Small intestine (tissue), 16 donors: ENCODE measurements at places on chromosomes 5 and 9.

GRCh38 chr9:120689860-120690259 is 24.4 kb downstream of the MEGF9 start:
- H3K27me3 ChIP-seq: no peaks in the 10 kb centered on the region

- H3K36me3 ChIP-seq: no peaks in the 10 kb centered on the region
- H3K4me1 ChIP-seq: peaks cover 13% of the 10 kb centered on the region
- H3K4me3 ChIP-seq: peak overlapping the region; percentile 51
Measured at GRCh38 chr5:81852291-81853029, 101.6 kb upstream of the SSBP2 start.

- peak; percentile 18 for DNase-seq
- H3K4me3 ChIP-seq: no peak overlapping the region
- peaks cover 4% of the 10 kb centered on the region for H3K27me3 ChIP-seq
- H3K27ac ChIP-seq: no peak overlapping the region
- no peaks in the 10 kb centered on the region for H3K36me3 ChIP-seq
Measured at GRCh38 chr9:135130207-135130976, 42.9 kb downstream of the OLFM1 start.

DNA sequence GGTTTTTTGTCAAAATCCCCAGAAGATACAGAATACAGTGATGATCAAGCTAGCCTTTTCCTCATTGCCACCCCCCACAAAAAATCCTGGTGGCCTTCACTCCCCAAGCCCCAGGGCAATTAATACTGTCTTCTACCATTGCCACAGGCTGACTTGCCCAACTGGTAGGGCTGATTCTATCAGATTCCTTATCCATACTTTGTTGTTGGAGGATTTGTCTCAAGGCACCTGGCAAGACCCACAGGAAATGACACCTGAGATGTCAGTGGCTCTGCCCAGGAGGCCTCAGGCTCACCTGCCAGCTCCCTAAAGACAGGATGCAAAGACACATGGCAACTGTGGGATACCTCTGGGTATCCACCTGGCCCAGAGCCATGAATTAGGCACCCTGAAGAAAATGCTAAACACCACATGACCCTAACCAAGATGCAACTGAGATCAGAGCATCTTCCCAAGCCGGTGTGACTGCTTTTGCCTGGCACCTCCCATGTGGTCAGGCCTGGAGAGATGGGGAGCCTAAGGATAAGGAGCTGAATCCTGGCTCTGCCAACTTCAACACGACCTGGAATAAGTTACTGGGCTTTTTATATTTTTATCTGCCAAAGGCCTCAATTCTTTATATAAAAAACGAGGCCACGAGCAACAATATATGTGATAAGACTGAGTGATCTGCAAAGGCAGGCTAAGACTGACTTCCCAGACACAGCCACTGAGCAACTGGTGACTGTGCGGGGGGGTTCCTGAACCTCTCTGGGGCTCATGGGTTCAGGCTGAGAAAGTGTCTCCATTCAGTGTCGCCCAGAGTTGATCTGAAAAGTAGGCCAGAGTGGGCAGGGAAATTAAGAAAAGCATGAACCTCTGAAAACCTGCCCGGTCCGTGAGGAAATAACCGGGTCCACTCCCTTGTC is 944 bp downstream of the ATOX1 start:
- peak overlapping the region; percentile 82 for H3K4me3 ChIP-seq
- peak; percentile 26 for DNase-seq
- H3K27ac ChIP-seq: peak overlapping the region; percentile 38
- no peaks in the 10 kb centered on the region for H3K27me3 ChIP-seq
- H3K4me1 ChIP-seq: peaks cover 12% of the 10 kb centered on the region
- peaks cover 6% of the 10 kb centered on the region for H3K36me3 ChIP-seq

- no peaks in the 10 kb centered on the region for H3K27me3 ChIP-seq
- no peaks in the 10 kb centered on the region for H3K4me1 ChIP-seq
- no peak overlapping the region for H3K27ac ChIP-seq
- no peaks in the 10 kb centered on the region for H3K36me3 ChIP-seq
Measured at GRCh38 chr5:137357436-137357835, 141.7 kb downstream of the SPOCK1 start.

DNA sequence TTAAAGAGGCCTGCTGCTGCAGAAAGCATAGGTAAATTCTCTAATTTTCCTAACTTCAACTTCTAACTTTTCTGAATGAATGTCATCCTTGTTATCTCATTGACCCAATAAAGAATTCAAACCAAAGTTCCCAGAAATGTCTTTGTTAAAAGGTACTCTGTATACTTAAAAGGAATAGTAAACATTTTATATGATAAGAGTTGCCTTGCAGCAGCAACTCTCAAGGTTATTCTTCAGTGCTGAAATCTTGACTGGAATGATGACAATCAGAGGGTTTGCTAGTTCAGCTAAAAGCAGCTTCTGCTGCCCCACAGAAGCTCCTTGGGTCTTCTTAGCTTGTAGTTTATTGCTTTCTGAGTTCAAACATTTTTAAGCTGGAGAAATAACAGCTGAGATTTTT is 28.3 kb downstream of the FGF10 start:
- H3K27me3 ChIP-seq: no peaks in the 10 kb centered on the region
- H3K27ac ChIP-seq: no peak overlapping the region
- H3K4me1 ChIP-seq: no peaks in the 10 kb centered on the region
- H3K36me3 ChIP-seq: no peaks in the 10 kb centered on the region

DNA sequence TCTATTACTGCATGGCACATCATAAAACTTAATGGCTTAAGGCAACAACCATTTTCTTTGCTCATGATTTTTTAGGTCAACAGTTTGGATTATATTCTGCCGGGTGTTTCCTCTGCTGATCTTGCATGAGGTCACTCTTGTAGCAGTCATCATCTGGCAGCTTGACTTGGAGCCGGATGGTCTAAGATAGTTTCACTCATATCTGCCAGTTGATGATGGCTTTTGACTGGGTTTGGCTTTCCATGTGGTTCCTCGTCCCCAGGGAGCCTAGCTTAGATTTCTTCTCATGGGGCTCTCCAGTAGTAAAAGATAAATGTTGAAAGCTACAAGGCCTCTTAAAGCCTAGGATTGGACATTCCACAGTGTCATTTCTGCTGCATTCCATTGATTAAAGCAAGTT is 27.4 kb downstream of the LNPEP start:
- peak overlapping the region; percentile 64 for H3K27ac ChIP-seq
- no peaks in the 10 kb centered on the region for H3K36me3 ChIP-seq
- H3K4me1 ChIP-seq: peaks cover 10% of the 10 kb centered on the region
- no peak overlapping the region for H3K4me3 ChIP-seq

DNA sequence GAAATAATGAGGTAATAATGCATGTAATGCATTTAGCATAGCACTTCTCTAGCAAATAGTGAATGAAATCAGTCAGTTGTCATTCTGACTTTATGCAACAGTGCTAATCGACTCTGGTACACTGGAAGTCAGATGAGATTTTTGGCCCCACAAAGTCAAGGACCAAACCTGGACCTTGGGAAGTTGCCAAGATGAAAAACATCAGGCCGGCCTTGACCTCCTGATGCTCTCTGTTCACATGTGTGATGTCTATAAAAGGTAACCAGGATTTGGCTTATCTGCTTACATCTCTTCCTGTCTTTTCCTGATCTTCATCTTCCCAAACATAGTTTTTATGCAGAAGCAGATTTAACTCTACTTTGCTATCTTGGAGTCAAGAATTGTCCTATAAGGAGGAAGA is 39.5 kb downstream of the SLC22A5 start:
- H3K4me1 ChIP-seq: peaks cover 32% of the 10 kb centered on the region
- H3K36me3 ChIP-seq: no peaks in the 10 kb centered on the region
- no peak for DNase-seq
- no peaks in the 10 kb centered on the region for H3K27me3 ChIP-seq
- no peak overlapping the region for H3K4me3 ChIP-seq

DNA sequence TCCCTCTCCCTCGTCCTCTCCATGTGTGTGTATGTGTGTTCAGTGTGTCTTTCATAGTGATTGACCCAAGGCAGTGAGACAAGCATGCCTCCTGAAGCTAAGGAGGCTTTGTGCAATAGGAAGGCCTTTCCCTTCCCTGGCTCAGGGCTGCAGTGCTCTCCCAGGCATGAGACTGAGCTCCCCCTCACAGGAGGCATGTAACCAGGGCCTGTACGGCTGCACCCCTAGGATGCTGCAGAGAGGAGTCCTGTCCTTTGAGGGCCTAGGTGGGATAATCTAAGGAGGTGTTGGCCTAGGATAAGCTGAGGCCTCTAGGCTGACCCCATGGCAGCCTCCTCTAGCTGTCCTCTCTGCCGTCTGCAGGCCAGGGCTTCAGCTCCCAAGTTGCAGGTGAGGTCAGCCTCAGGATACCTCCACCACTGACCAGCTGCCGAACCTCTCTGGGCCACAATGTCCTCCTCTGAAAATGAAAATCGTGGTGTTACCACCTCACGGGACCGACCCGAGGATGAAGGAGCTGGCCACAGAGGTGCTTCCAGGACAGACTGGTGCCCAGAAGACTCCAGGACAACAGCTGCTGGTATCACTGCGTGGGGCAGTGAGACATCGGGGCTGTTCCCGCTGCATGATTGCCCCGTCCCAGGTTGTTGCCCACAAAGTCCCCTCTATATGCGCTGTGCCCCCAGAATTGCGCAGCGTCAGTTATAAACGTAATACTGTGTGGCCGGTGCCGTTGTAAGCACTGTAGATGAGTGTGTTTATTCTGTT is 129.6 kb downstream of the BARX1 start:
- H3K4me1 ChIP-seq: no peaks in the 10 kb centered on the region
- DNase-seq: no peak
- H3K27ac ChIP-seq: no peak overlapping the region
- no peaks in the 10 kb centered on the region for H3K36me3 ChIP-seq

DNA sequence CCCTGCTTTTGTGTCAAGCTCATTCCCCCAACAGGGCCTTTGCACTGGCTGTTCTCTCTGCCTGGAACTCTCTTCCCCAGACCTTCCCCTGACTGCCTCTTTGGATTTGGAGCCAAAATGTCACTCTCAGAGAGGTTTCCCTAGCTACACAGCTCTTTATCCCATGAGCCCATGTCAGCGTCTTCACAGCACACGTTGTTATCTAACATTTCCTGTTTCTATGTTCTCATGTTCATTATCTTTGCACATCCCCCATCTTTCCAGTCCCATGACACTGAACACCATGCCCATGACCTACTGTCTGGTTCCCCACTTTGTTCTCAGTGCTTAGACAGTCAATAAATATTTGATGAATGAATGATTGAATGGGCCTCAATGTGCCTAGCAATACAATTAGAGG is 26.3 kb upstream of the ARSI start:
- no peaks in the 10 kb centered on the region for H3K4me1 ChIP-seq
- no peak overlapping the region for H3K4me3 ChIP-seq
- no peaks in the 10 kb centered on the region for H3K27me3 ChIP-seq
- no peak overlapping the region for H3K27ac ChIP-seq
- no peak for DNase-seq
- H3K36me3 ChIP-seq: no peaks in the 10 kb centered on the region

GRCh38 chr9:3922846-3923245 is 377.0 kb downstream of the GLIS3 start:
- peaks cover 17% of the 10 kb centered on the region for H3K4me1 ChIP-seq
- peak; percentile 75 for DNase-seq
- no peaks in the 10 kb centered on the region for H3K36me3 ChIP-seq
- H3K27me3 ChIP-seq: no peaks in the 10 kb centered on the region
- no peak overlapping the region for H3K27ac ChIP-seq

DNA sequence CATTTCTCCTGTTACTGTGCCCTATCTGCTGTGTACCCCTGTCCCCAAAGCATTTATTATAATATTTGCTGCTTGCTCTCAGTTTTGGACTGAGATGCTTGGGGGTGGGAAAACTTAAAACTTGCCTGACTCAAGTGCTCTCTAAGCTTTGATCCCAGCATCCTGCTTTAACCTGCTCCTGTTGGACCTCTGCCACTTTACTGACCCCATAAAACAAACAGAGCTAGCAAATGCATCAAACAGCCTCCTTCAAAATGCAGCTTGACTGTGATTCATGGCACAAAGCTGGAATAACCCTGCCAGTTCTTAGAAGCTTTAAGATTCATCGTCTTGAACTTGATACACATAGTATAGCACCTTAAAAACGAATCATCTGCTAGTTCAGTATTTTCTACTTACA is 212.5 kb downstream of the DEPDC1B start:
- no peaks in the 10 kb centered on the region for H3K36me3 ChIP-seq
- no peak for DNase-seq
- no peak overlapping the region for H3K27ac ChIP-seq
- no peaks in the 10 kb centered on the region for H3K27me3 ChIP-seq
- no peaks in the 10 kb centered on the region for H3K4me1 ChIP-seq

- peak; percentile 27 for DNase-seq
- no peaks in the 10 kb centered on the region for H3K27me3 ChIP-seq
- no peak overlapping the region for H3K27ac ChIP-seq
- peak overlapping the region; percentile 35 for H3K4me3 ChIP-seq
Measured at GRCh38 chr5:98775246-98776065, 2.0 kb downstream of the RGMB start.

DNA sequence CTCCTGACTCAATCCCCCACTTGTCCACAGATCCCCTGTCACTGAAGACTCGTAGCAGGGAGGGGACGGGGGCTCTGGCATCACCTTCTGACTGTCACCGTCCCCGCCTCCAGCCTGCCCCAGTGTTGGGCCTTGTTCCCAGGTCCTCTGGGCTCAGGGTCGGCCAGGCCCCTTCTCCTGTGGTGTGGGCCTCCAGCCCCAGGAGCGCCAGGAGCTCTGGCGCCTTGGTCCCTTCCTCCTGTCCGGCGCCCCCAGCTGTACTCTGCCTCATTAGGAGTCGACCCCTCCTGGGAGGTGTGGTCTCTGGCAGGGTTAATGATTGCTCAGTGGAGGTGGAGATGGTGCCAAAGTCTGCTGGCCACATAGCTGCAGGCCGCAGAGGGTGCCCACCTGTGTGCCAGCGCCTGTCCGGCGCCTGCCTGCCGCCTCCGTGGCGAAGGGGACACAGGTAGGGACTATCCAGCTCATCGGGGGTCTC is at the start of gene CDHR2:
Gene CDHR2, plus strand, starts transcription at position 376 of the 478 bp plus-strand sequence. CDS start 16,011 bp downstream, outside the sequence.
- peak; percentile 93 for DNase-seq
- H3K4me3 ChIP-seq: no peak within 1 kb of the TSS
- peak within 1 kb of the TSS; percentile 95 for H3K27ac ChIP-seq
- H3K27me3 ChIP-seq: no peaks in the 10 kb centered on the region
- peaks cover 29% of the 10 kb centered on the region for H3K36me3 ChIP-seq

- H3K4me3 ChIP-seq: no peak overlapping the region
- H3K27ac ChIP-seq: peak overlapping the region; percentile 35
- H3K4me1 ChIP-seq: no peaks in the 10 kb centered on the region
- H3K36me3 ChIP-seq: no peaks in the 10 kb centered on the region
- H3K27me3 ChIP-seq: no peaks in the 10 kb centered on the region
Measured at GRCh38 chr9:121634329-121635261, 16.8 kb upstream of the DAB2IP start.

GRCh38 chr5:132259069-132259851 is 1.8 kb downstream of the PDLIM4 start:
- H3K4me3 ChIP-seq: no peak overlapping the region
- no peaks in the 10 kb centered on the region for H3K27me3 ChIP-seq
- DNase-seq: no peak
- peak overlapping the region; percentile 24 for H3K27ac ChIP-seq
- no peaks in the 10 kb centered on the region for H3K36me3 ChIP-seq
- peaks cover 3% of the 10 kb centered on the region for H3K4me1 ChIP-seq

GRCh38 chr5:178136990-178137389 is 6.2 kb downstream of the RMND5B start:
- no peaks in the 10 kb centered on the region for H3K36me3 ChIP-seq
- no peaks in the 10 kb centered on the region for H3K27me3 ChIP-seq
- H3K27ac ChIP-seq: no peak overlapping the region
- H3K4me3 ChIP-seq: no peak overlapping the region
- no peak for DNase-seq
- no peaks in the 10 kb centered on the region for H3K4me1 ChIP-seq

- H3K36me3 ChIP-seq: peaks cover 6% of the 10 kb centered on the region
- no peaks in the 10 kb centered on the region for H3K4me1 ChIP-seq
- DNase-seq: no peak
- H3K4me3 ChIP-seq: no peak overlapping the region
- no peak overlapping the region for H3K27ac ChIP-seq
Measured at GRCh38 chr9:123039617-123040219, 6.3 kb downstream of the GPR21 start.
